ENCODE measurements at places on chromosomes 2 and 18.

DNA sequence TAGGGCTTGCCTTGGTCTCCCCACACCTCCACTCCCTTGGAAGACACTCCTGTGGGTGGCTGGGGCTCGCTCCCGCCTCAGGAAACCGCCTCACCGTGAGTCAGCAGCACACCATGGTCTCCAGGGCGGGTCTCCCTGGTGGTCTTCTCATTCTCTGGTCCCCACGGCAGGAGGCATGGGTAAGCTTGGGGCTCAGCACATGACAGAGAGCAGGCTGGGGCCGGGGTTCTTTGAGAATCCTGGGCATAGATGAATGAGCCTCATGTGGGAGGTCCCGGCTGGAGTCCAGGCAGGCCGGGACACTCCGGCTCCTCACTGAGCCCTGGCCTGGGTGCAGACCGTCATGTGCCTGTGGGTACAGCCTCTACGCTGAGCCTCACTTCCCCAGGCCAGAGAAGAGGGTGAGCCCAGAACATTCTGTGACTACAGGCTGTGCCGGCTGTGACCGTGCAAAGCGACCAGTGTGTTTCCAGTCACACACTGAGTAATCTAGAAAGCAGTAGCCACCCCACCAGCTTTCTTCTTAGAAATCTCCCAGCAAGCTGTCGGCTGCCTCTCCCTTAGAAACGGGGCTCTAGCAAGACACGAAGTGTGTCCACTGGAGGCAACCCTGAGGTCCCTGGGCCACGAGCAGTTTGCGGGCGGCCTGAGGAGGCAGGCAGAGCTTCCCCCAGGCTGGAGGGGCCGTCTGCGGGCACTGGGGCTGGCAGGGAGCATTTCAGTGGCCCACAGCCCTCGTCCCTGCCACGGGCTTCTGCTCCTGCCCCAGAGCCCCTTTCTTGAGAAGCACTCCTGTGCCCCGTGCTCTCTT, 93.1 kb downstream of the RHOB start:
- no peak for DNase-seq

- DNase-seq, result no peak
These were observed 162.1 kb upstream of the XIRP2 start for GRCh38 chr2:166725927-166726924.

DNA sequence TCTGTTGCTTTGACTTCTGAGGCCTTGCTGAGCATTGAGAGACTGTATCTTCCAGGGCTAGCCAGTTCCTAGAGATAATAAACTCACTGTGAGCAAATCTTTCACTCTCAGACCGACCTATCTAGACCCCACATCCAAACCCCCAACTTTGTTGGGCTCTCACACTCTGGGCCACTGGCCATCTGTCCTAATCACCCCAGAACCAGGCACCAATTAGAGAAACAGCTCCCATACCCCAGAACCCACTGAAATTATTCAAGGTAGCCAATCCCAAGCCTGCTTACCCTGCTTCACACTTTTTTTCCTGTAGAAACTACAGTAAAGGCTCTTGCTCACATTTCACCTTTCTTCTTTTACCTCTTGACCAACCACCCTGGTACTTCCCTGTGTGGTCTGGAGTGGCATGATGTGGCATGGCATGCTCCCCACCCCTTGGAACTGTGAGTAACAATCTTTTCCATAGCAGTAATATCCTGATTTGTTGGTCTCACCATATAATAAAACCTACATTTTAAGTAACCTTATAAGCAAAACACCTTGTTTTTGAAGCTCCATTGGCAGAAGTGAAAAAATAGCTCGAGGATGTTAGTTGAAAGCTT, 55.2 kb downstream of the ANKRD12 start:
- no peak for DNase-seq

GRCh38 chr2:120307482-120307881, 38.5 kb upstream of the INHBB start:
- no peak for DNase-seq

GRCh38 chr2:176822060-176822459, 390.5 kb upstream of the HNRNPA3 start:
- no peak for DNase-seq

- no peak for DNase-seq
These were observed 109.1 kb downstream of the HDAC4 start for GRCh38 chr2:239291475-239292350.

DNA sequence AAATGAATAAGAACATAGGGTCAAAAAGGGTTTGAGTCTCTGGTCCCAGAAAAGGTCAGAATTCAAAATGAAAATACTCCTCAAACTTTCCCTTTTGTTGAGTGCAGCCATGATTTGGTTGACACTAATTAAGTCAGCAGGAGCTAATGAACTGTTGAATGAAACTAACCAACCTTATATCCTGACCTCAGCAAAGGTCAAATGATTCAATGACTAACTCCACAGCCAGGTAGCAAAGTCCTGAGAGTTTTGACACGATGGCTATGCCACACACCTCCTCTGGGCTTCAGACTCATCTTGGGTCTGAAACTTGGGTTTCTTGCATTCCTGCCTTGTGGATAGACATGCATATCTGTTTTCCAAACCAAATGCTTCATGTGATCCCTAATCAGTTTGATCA, 172.3 kb downstream of the INO80D start:
- no peak for DNase-seq

- DNase-seq, result no peak
These were observed 370.5 kb downstream of the EIPR1 start for GRCh38 chr2:3007135-3007534.

DNA sequence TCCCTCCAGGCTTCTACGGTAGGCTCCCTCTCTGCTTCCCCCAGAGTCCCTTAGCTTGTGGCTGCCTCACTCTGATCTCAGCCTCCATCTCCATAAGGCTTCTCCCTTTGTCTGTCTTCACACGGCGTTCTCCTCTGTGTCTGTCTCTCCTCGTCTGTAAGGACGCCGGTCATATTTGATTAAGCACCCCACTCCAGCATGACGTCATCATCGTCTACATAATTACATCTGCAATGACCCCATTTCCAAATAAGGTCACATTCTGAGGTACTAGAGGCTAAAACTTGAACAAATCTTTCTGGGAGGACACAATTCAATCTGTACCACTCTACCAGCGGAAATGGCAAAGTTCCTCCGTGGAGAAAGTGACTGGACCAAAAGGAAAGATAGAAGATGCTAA, 8.3 kb upstream of the COL6A3 start:
- no peak for DNase-seq

DNA sequence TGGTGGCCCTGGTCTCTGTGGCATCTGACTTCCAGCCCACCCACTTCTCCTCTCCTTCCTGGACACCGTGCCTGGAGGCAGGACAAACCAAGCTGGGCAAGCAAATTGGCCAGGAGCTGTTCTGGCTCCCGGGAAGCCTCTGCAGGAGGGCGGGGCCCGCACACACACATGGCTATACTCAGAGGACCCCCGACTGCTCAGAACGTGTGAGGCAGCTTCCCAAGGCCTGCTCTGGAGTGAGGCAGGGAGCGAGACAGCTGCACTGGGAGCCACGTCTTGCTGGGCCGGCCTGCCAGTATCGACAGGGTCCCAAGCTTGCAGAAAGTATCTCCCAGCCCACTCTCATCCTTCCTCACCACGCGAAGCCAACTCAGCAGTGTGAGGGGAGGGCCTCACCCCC, 257.3 kb downstream of the TWIST2 start:
- DNase-seq, result no peak
